Dermis microvascular lymphatic vessel endothelial cell (primary cell): ENCODE measurements at places on chromosomes 4 and X. TPM values are rescaled to one million over a fixed set of nuclear protein-coding genes. Genes with fewer than 3 reads are reported as not detected.

SRPX2 gene
- 1.9 and 4.0 TPM in 2 replicates for total RNA-seq

RTL9 gene
- not detected in 2 replicates for total RNA-seq

GRCh38 chr4:7021930-7022664 is 21.1 kb upstream of the TADA2B start:
- DNase-seq, result no peak

GRCh38 chr4:176579226-176579625 is 213.5 kb downstream of the VEGFC start:
- no peak for DNase-seq

DNA sequence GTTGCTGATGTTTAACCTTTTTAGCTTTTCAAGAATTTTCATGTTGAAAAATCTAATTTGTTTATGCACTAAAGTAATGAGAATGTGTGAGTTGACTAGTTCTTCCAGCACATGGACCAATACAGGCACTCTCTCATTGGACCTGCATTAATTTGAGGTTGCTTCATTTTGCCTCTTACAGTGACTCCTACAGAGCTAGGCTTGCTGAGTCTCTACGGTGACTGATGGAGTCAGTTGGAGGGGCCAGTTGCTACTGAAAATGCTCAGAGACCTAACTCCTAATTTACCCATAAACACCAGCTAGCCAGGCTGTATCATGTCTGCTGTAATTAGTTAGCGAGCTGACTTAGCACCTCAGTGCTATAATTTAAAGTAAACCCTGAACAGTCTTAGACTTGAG is 10.9 kb downstream of the MTHFD2L start:
- DNase-seq, result no peak

- no peak for DNase-seq
Observed at GRCh38 chrX:150337536-150337935, 25.6 kb upstream of the MAMLD1 start.

- DNase-seq, result no peak
Observed at GRCh38 chr4:150573534-150573933, 8.4 kb upstream of the MAB21L2 start.

DNA sequence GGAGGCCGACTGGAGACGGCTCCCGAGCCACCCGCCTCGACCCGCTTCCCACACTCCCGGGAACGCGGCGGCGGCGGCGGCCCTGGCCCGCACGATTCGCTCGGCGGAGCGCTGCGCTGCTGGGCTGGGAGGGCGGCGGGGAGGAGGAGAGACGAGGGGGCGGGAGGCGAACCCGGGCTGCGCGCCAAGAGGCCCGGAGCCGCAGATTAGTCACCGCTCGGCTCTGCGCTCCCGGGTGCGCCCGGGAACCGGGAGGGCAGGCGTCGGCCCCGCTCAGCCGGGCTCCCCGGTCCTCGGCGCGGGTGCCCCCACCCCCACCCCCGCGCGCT is 11.2 kb upstream of the BCOR start:
- DNase-seq, result peak; percentile 77
